Thyroid gland (tissue), 4 donors: ENCODE measurements at places on chromosomes 16 and 17. TPM values are rescaled to one million over a fixed set of nuclear protein-coding genes. Genes with fewer than 3 reads are reported as not detected.
A peak's percentile ranks its signal among the peaks of the same experiment; 100 is the strongest.

- peak; percentile 58 for DNase-seq
- H3K4me1 ChIP-seq = peaks cover 41% of the 10 kb centered on the region
- H3K4me3 ChIP-seq = no peak overlapping the region
- no peaks in the 10 kb centered on the region for H3K36me3 ChIP-seq
Observed at GRCh38 chr17:67520916-67521774, 144.1 kb downstream of the PITPNC1 start.

RND2 gene
- 10.7 TPM for total RNA-seq

GRCh38 chr17:37124821-37125173 lies 176.0 kb downstream of the AATF start:
- no peak for DNase-seq
- H3K36me3 ChIP-seq = peaks cover 11% of the 10 kb centered on the region
- H3K27ac ChIP-seq = no peak overlapping the region
- H3K27me3 ChIP-seq = no peaks in the 10 kb centered on the region
- no peak overlapping the region for H3K4me3 ChIP-seq

- no peak overlapping the region for H3K4me3 ChIP-seq
- H3K27me3 ChIP-seq = no peaks in the 10 kb centered on the region
- H3K4me1 ChIP-seq = peaks cover 29% of the 10 kb centered on the region
- peak overlapping the region; percentile 92 for H3K27ac ChIP-seq
Observed at GRCh38 chr17:43444223-43445008, 39.4 kb upstream of the DHX8 start.

GSPT1 gene
- total RNA-seq = 71.9 TPM

GRCh38 chr17:69508814-69509213 lies 94.3 kb downstream of the MAP2K6 start:
- DNase-seq = no peak
- no peak overlapping the region for H3K4me3 ChIP-seq
- H3K27ac ChIP-seq = no peak overlapping the region
- H3K4me1 ChIP-seq = peaks cover 4% of the 10 kb centered on the region
- no peaks in the 10 kb centered on the region for H3K27me3 ChIP-seq

HAS3 gene
- total RNA-seq = 6.9 TPM

DNA sequence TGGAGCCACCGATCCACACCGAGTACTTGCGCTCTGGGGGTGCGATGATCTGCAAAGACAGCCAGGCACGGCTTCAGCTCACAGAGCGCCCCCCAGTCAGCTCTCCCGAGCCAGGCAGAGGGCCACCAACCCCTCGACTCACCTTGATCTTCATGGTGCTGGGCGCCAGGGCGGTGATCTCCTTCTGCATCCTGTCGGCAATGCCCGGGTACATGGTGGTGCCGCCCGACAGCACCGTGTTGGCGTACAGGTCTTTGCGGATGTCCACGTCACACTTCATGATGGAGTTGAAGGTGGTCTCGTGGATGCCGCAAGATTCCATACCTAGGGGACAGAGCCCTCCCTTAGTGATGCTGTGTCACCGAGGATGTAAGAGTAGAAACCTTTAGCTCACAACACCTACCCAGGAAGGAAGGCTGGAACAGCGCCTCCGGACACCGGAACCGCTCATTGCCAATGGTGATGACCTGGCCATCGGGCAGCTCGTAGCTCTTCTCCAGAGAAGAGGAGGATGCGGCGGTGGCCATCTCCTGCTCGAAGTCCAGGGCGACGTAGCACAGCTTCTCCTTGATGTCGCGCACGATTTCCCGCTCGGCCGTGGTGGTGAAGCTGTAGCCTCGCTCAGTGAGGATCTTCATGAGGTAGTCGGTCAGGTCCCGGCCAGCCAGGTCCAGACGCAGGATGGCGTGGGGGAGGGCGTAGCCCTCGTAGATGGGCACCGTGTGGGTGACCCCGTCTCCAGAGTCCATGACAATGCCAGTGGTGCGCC lies 1.6 kb downstream of the ACTG1 start:
- H3K27me3 ChIP-seq = no peaks in the 10 kb centered on the region
- peaks cover 31% of the 10 kb centered on the region for H3K36me3 ChIP-seq
- DNase-seq = peak; percentile 26
- H3K27ac ChIP-seq = peak overlapping the region; percentile 99
- H3K4me1 ChIP-seq = peaks cover 41% of the 10 kb centered on the region

DNA sequence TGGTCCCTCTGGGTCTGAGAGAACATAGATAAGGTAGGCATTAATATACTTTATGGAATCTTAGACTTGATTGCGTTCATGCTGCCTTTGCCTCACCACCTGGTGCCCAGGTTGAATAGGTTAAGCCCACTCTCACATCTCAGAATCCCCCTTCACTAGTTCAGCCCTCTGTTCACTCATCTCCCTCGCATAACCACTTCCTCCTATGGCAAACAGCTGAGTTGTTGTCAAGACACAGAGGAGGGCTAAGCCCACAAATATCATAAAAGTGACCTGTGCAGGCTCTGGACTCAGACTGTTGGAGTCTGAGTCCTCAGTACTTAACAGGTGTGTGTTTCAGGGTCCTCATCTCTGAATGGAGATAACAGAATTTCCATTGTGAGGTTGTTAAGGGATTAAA lies 55.7 kb downstream of the GOSR1 start:
- H3K27ac ChIP-seq = no peak overlapping the region
- no peak for DNase-seq
- H3K4me1 ChIP-seq = no peaks in the 10 kb centered on the region
- H3K27me3 ChIP-seq = no peaks in the 10 kb centered on the region

GRCh38 chr16:66486773-66487579 lies 59.9 kb downstream of the BEAN1 start:
- DNase-seq = peak; percentile 43
- no peak overlapping the region for H3K4me3 ChIP-seq
- H3K27ac ChIP-seq = peak overlapping the region; percentile 0
- peaks cover 23% of the 10 kb centered on the region for H3K4me1 ChIP-seq
- no peaks in the 10 kb centered on the region for H3K27me3 ChIP-seq

DNA sequence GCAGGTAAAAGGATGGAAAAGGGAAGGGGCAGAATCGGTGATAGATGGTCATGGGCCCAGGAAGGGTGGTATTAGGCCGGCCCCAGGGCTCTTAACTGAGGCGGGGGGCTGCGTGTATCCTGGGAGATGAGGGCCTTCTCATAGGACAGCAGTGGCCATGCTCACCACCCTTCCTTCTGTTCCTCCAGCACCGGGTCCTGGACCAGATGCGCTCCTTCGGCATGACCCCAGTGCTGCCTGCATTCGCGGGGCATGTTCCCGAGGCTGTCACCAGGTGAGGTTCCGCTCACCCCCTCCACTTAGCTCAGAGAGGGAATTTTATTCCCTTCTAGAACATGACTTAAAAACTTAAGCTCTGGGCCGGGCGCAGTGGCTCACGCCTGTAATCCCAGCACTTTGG lies 2.4 kb downstream of the NAGLU start:
- H3K4me1 ChIP-seq = peaks cover 19% of the 10 kb centered on the region
- no peak for DNase-seq
- H3K36me3 ChIP-seq = peaks cover 21% of the 10 kb centered on the region
- H3K27me3 ChIP-seq = no peaks in the 10 kb centered on the region
- H3K27ac ChIP-seq = no peak overlapping the region

PVALEF gene
- total RNA-seq = not detected
